ENCODE measurements at places on chromosomes 11 and 22.

DNA sequence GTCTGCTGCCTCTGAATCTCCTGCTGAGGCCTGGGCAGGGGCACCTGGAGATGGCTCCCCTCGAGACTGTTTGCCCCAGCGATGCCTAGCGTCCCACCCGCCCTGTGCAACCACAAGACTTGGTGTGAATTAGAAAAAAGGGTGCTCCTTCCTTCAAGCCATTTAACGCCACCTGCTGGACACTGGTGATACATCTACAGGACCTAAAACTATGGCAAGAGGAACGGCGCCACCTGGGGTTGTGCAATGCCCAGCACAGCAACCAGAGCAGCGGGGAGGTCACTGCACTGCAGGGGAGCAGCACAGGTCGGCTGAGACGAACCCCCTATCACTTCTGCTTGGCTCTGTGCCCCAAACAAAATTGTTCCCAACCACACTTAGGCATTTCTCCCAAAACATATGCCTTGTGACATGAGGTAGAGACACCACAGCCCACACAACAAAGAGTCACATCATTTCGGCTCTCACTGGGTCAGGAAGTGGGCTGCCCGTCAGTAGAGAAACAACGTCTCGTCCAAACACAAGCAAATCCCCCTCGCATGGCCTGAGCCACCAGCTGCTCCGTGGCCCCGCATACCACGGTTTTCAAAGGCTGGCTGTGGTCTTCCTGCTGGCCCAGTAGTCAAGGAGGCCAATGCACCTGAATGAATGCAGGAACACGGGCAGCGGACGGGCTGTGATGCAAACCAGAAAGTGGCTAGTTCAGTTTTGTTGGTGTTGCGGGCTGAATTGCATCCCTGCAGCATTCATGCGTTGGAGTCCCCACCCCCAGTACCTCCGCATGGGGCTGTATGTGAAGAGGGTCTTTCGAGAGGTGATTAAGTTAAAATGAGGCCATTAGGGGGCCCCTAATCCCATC lies 171.9 kb downstream of the SHANK2 start:
- peak; percentile 87 for DNase-seq

GRCh38 chr11:92236856-92237255 lies 12.2 kb downstream of the FAT3 start:
- DNase-seq, result no peak

DNA sequence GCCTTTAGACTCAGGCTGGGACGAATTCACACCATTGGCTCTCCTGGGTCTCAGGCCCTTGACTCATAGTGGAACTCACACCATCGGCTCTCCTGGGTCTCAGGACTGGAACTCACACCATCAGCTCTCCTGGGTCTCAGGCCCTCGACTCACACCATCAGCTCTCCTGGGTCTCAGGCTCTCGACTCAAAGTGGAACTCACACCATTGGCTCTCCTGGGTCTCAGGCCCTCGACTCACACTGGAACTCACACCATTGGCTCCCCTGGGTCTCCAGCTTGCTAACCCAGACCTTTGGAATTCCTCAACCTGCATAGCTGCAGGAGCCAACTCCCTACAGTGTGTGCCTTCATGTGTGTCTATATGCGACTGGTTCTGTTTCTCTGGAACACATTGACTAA lies 56.7 kb downstream of the SHISAL1 start:
- DNase-seq, result no peak

DNA sequence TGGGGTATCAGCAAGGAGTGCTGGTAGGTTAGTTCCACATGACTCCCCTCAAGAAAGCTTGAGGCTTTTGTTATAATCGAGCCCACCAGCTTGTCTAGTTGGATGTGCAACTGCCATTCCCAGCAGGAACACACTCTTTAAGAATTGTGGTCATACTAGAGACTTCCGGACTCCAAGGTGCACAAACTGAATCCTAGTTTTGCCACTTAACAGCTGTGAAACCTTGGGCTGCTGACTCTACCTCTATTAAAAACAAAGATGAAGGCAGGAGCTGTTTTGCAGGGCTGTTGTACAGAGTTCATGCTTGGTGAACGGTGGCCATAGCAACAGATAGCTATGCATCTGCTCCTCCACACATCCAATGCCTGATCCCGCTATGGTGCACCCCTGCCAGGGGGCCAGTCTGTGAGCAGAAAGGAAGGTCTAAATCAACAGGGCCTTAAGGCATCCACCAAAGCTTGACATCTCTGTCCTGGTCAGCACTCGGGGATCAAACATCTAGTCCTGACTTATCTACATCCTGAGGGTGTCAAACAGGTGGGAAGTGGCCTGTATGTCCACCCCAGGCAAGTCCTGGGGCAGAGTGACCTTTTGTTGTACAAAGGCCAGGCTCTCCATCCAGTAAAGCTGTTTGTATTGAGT lies 36.4 kb downstream of the DKK3 start:
- no peak for DNase-seq

DNA sequence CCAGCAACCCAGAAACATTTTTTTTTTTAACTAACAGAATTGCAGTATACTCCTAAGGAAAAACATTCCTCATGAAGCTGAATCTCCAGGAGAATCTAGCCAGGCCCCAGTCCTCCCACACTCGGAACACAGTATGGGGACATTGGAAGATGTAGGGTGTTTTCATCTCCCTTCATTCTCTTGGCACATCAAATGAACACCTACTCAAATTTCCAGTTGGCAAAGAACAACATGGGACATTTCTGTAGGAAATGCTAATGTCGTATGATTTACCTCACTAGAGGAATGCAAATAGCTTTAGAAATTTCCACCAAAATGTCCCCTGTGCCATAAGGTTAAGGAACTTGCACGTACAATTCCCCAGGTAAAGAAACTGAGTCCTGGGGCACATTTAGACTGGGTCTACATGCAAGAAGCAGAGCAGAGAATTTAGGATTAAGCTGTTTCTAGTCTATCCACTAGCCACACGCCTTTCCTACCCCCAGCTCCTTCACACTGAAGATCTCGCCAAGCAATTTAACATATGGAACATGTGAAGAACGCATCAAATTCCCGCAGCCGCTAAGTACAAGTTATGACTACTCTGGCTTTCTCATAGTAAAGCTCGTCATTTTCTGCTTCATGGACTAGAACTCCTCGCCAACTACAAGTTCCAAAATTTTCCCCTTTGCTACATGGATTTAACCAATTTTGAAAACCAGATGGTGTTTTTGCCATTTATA lies 2.9 kb upstream of the CADM1 start:
- DNase-seq, result no peak

DNA sequence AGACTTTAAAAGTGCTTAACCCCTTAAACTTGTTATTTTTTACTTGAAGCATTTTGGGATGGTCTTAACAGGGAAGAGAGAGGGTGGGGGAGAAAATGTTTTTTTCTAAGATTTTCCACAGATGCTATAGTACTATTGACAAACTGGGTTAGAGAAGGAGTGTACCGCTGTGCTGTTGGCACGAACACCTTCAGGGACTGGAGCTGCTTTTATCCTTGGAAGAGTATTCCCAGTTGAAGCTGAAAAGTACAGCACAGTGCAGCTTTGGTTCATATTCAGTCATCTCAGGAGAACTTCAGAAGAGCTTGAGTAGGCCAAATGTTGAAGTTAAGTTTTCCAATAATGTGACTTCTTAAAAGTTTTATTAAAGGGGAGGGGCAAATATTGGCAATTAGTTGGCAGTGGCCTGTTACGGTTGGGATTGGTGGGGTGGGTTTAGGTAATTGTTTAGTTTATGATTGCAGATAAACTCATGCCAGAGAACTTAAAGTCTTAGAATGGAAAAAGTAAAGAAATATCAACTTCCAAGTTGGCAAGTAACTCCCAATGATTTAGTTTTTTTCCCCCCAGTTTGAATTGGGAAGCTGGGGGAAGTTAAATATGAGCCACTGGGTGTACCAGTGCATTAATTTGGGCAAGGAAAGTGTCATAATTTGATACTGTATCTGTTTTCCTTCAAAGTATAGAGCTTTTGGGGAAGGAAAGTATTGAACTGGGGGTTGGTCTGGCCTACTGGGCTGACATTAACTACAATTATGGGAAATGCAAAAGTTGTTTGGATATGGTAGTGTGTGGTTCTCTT lies 2.8 kb downstream of the MALAT1 start:
- no peak for DNase-seq

Measured in Caco-2 (cell line).